Activated CD4-positive, alpha-beta T cell treated with anti-CD3 and anti-CD28 coated beads, Interleukin-2, amount 10 ng/mL, durations not matched to agents 24 days and 14 days (primary cell): ENCODE measurements at places on chromosomes 4 and X. TPM values are rescaled to one million over a fixed set of nuclear protein-coding genes. Genes with fewer than 3 reads are reported as not detected.

DNA sequence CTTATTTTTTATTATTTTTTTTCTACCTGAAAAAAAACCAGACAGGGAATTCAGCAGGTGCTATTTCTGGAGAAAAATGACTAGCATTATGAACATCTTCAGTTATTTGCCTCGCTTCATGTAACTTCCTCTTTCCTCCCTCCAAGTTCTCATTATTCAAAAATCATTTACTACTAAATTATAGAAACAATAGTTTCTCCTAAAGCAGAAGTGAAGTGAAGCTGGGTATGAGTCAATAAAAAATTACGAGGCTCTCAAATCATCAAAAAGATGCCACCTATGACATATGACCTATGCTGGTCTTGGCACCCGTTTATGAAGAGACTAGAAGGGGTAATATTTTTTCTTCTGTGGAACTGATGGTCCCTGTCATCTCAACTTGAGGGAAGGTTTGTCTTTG is 145.0 kb upstream of the AADAT start:
- no peak for DNase-seq

GRCh38 chr4:106165351-106166010 is 150.5 kb downstream of the TBCK start:
- no peak for DNase-seq

GRCh38 chr4:13299343-13299742 is 184.8 kb downstream of the RAB28 start:
- peak; percentile 25 for DNase-seq

DNA sequence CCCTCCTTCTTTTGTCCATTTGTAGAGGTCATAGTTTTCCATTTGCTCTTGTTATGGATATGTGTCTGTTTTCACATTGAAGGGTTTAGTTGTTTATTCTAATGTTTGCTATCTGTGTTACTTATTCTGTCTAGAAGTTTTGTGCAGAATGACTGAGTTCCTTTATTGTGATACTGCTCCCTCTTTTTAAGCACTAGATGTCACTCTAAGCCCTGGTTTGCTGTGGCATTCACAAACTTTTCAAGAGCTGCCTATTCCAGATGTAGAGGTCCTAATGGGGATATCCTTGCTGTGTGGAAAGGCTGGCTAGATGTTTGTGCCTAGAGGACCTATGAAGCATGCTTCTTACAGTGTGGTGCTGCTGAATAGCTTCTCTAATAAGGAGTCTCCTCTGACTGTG is 338.6 kb downstream of the SPIN4 start:
- no peak for DNase-seq

The ODAPH gene
- 0.43 and 0.47 TPM in 2 replicates for total RNA-seq

GRCh38 chr4:94452476-94453371 is 982 bp downstream of the PDLIM5 start:
- DNase-seq, result peak; percentile 69

The HERC5 gene
- 18.1 and 19.7 TPM in 2 replicates for total RNA-seq

- DNase-seq, result no peak
These were observed 14.1 kb downstream of the GABRA4 start for GRCh38 chr4:46979283-46979682.

The GAGE12E gene
- not detected in 2 replicates for total RNA-seq

GRCh38 chr4:1772853-1773538 is 20.1 kb upstream of the FGFR3 start:
- no peak for DNase-seq

- no peak for DNase-seq
These were observed 189.9 kb upstream of the RBPJ start for GRCh38 chr4:26130841-26131432.

- DNase-seq, result no peak
These were observed 101.8 kb downstream of the PDGFRA start for GRCh38 chr4:54330896-54331295.

GRCh38 chr4:136803433-136803832 is 728.9 kb downstream of the PCDH18 start:
- DNase-seq, result no peak

DNA sequence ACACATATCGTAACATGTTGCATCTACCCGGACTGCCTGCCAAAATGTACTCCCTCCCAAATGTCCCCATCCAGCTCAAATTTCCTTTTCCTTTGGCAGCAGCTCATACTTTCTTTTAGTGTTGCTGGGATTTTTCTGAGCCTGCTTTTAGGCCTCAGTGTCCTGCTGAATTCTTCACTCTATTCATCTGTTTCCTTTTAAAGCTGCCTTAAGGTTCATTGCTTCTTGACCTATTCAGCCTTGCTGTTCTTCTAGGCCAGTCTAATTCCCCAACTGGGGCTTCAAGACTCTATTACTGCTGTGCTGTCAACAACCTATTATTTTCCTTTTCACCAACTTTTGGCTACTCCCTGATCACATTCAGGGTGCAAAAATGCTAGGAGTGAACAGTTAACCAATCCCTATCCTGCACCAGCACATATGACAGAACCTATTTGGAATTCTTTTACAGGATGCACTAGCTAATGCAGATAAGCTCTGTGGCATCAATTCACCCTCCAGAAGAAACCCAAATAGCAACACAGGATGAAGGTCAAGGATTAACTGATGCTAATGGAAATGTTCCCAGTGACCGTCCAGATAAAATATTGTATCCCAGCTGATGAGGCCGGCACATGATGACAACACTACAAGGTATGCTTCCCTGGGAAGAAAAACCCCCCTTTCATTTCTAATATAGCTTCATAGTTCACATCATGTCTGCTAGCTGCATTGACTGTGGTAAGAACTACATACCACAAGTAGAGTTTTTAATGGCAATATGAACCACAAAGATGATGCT is 114.7 kb upstream of the TTC29 start:
- no peak for DNase-seq

- no peak for DNase-seq
These were observed 88.3 kb downstream of the BCOR start for GRCh38 chrX:40009462-40009851.

The KLHL4 gene
- not detected in 2 replicates for total RNA-seq

GRCh38 chr4:1663549-1663948 is 20.6 kb downstream of the FAM53A start:
- DNase-seq, result no peak

GRCh38 chr4:82630079-82630478 is 68.3 kb upstream of the TMEM150C start:
- no peak for DNase-seq

DNA sequence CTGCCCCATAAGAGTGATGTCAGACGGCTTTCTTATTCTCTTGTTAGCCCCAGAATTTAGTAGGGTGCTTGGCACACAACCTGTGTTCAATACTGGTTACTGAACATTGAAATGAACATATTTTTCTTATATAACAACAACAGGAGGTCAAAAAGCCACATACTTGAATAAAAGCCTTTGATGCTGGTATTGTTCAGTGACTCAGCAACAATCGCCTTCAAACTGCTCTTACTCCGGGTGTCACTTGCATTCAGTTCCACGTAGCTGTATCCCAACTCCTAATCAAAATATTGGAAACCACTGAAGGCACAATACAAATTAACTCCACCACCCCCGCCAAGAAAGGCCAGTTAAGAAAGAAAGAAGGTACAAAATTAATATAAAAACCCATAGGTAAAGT is 61.5 kb downstream of the RFC1 start:
- DNase-seq, result no peak

DNA sequence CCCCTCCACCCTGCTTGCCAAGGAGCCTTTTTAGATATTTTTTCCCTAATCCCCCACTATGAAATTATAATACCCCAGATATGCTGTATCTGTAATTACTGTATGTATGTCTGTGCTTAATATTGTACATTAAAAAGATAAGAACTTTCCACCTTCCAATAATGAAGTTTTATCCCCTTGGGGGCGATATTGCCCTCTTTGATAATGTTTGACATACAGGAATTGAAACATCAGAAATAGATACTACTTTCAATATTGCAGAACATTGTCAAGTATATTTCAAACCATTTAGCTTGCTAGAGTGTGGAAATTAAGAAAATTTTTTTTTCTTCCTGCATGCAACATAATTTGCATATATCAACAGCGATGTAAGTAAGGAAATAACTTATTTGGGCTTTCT is 58.9 kb downstream of the NAF1 start:
- DNase-seq, result peak; percentile 76

DNA sequence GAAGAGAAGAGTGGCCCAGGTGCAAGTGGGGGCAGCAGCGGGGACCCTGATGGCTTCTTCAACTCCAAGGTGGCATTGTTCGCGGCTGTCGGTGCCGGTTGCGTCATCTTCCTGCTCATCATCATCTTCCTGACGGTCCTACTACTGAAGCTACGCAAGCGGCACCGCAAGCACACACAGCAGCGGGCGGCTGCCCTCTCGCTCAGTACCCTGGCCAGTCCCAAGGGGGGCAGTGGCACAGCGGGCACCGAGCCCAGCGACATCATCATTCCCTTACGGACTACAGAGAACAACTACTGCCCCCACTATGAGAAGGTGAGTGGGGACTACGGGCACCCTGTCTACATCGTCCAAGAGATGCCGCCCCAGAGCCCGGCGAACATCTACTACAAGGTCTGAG is 11.4 kb downstream of the EFNB1 start:
- DNase-seq, result no peak
